Activated CD4-positive, CD25-positive, alpha-beta regulatory T cell treated with anti-CD3 and anti-CD28 coated beads, Interleukin-2, amount 50 U/mL, for 16 hours (primary cell): ENCODE measurements at places on chromosomes 12 and 14.

DNA sequence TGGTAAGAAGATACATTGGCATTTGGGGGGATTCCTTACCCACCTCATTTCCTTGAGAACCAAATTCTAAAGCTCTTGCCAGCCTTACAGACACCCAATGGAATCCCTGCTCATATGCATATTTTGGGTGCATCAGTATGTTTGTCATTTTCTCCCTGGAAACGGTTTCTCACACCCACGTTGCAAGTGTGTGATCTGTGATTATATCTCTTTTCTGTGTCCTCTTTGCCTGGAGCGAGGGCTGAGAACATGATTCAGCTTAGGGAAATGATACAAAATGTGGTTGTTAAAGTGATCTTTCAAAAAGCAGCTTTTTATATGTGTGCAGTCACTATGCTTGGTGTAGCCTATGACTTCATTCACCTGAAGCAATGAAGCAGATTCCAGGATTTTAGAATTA lies 52.0 kb downstream of the KCNMB4 start:
- DNase-seq, result no peak

GRCh38 chr12:99130808-99131553 lies 485.9 kb downstream of the APAF1 start:
- DNase-seq, result no peak

- no peak for DNase-seq
Observed at GRCh38 chr12:12466157-12466556, 96.5 kb downstream of the DUSP16 start.

DNA sequence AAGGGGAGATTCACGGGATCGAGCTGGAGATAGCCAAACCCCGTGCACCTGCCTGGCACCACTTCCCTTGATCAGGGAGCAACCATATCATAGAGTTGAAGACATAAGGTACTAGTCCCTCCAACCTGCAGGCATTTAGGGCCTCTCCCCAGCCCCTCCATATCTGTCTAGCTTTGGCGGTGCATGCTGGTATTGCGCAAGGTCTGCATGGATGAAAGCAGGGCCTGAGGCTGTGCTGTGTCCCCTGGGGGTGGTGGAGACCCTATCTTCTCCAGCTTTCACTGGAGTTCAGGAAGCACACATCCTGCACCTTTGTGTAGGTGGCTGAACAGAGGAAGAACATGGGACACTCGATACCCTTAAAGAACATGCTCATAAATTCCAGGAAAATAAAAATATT lies 46.9 kb downstream of the KCTD10 start:
- DNase-seq, result no peak

DNA sequence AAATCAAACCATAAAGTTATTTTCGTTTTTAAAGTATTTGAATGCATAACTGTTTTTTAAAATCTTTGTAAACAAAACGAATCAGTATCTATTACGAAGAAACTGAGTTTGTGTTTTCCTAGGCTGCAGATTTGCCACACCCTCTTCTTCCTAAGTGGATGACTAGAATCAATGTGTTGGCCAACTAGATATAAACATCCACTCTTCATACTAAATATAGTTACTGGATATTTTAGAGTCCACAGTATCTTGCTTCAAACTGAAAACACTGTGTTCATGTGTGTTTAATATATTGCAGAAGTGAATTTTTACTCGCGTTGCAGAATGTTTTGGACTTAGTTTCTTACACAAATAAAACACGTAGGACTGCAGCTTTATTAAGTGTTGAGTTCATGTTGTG lies 63.2 kb downstream of the KLHL28 start:
- no peak for DNase-seq

GRCh38 chr14:52553002-52553670 lies 500 bp downstream of the GPR137C start:
- no peak for DNase-seq

GRCh38 chr14:72515779-72516770 lies 377.8 kb downstream of the DPF3 start:
- DNase-seq, result no peak

GRCh38 chr12:106753526-106753925 lies 21.0 kb upstream of the RIC8B start:
- no peak for DNase-seq

DNA sequence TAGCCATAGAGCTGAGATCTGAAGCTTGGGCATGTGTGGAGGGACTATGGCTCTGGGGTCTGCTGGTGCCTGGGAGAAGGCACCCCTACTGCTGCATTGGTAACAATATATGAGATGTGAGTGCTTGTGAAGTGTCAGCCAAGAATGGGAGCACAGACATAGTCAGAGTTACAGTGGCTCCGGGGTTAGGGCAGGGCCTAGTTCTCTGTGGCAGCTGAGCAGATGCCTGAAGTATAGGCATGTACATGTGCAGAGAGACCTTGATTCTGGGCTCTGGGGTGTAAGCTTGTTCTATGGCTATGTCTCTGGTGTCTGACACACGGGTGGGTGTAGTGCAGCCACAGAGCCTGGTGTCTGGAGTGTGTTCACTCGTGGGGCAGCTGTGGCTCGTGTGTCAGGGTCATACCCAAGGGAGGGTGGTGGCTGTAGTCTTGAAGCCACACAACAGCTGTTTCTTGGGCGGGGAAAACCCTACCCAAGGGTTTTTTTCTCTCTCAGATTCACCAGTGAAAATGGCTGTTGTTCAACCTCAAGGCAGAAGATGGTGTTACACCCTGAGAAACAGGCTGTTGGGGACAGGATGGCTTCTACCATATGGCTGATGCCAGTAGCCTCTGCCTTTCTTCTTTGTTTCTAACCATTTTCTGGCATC lies 11.9 kb upstream of the TCL1A start:
- DNase-seq, result no peak

GRCh38 chr12:115060477-115061168 lies 376.6 kb upstream of the TBX3 start:
- DNase-seq, result no peak

DNA sequence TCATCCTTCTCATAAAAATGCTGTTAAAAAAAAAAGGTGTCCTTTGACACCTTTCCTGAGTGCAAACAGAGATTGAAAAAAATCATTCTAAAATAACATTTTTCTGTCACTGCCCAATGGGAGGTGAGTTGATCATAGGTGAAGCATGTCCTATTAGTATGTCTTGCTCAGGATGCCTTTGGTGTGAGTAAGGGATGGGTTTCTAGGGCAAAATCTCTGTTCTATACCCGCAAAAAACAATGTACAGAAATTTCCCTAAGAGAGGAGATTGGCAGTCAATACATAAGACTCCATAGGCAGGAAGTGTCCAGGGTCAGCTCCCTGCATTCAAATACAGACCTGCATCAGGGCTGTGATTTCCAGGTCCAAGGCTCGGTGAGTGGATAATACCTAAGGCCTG lies 195.2 kb downstream of the DAD1 start:
- no peak for DNase-seq

GRCh38 chr14:99968941-99969340 lies 96.3 kb upstream of the EVL start:
- DNase-seq, result no peak

- DNase-seq, result no peak
Observed at GRCh38 chr12:84641940-84642545, 270.6 kb downstream of the SLC6A15 start.

GRCh38 chr12:106747973-106748436 lies 26.5 kb upstream of the RIC8B start:
- no peak for DNase-seq

GRCh38 chr12:109029411-109029810 lies 8.5 kb upstream of the SVOP start:
- no peak for DNase-seq

- no peak for DNase-seq
Observed at GRCh38 chr14:104935026-104935650, 10.5 kb downstream of the PLD4 start.

- DNase-seq, result no peak
Observed at GRCh38 chr14:90495357-90496276, 98.8 kb downstream of the CALM1 start.

DNA sequence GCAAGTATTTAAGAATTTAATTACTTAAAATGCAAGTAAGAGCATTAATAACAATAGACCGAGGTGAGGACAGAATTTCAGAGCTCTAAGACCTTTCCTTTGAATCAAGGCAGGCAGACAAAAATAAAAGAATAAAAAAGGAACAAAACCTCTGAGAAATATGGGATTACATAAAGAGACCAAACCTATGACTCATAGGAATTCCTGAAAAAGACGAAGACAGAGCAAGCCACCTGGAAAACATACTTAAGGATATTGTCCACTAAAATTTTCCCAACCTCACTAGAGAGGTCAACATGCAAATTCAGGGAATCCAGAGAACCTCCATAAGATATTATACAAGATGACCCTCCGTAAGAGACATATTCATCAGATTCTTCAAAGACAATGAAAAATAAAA lies 325.1 kb downstream of the AEBP2 start:
- DNase-seq, result no peak

GRCh38 chr14:58640959-58641358 lies 3.2 kb downstream of the DACT1 start:
- no peak for DNase-seq

GRCh38 chr12:91178139-91178561 lies 4.5 kb downstream of the DCN start:
- DNase-seq, result no peak

DNA sequence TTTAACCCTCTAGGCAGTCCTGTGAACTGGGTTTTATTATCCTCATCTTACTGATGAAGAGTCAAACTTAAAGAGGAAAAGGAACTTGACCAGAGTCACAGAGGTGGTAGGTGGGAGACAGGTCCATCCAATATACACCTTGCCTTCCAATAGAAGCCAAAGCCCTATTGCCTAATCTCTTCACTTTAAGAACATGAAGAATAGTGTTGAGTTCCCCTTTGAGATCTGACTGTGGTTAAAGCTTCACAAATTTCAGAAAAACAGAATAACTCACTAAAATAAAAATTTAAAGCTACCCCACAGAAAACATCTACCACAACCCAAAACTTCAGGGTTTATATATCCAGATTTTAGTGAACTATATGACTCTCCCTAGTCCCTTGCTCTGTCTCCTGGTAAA lies 115.4 kb downstream of the ETV6 start:
- no peak for DNase-seq

DNA sequence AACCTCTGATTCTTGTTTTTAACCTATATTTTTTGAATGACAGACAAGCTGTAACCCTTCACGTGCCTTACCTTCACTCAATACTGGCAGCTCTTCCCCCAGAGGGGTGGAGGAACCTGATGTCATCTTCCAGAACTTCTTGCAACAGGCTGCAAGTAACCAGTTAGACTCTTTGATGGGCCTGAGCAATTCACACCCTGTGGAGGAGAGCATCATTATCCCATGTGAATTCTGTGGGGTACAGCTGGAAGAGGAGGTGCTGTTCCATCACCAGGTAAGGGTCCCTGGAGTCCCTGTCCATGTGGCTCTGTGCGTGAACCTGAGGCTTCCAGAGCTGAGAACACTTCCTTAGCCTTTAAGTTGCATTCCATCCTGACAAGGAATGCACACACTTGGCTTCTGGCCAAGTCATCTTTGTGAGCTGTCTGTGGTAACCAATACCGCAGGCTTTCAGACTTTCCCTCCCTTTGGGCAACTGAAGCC lies 22.7 kb downstream of the TRAFD1 start:
- DNase-seq, result no peak

- DNase-seq, result no peak
Observed at GRCh38 chr14:92624764-92625163, 111.2 kb downstream of the RIN3 start.

GRCh38 chr12:108337235-108338223 lies 1.6 kb downstream of the CMKLR1 start:
- DNase-seq, result no peak

DNA sequence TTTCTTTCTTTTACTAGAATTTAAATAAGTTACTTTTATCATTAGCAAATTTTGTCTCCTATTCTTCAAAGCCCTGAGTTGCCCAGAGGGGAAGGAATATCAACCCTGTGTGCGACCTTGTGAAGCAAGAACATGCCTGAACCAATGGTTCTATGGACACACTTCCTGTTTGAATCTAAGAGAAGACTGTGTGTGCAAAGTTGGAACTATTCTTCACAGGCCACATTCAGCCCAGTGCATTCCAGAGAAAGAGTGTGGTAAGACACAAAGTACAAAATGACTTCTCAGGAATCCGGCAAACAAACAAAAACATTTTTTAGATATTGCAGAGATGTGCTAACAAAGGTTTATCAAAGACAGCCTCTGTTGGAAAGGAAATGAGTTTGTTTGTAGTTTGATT lies 90.8 kb upstream of the PTPRQ start:
- DNase-seq, result no peak

DNA sequence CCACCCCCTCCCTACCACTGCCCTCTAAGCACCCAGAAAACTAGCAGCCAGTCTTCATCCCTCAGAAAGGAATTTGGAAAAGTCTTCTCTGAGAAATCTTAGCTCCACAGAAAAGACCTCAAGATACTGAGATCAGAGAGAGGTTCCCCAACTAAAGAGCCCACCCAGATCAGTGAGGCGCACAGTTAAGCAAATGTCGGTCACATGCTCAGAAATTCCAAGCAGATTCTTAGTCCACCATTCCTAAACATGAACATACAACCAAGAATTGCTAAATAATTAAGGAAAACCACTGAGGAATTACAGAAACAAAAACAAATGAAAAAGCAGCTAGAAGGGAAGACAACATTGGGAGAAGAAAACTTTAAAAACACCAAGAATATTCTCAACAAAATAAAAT lies 32.3 kb downstream of the MED13L start:
- DNase-seq, result no peak

DNA sequence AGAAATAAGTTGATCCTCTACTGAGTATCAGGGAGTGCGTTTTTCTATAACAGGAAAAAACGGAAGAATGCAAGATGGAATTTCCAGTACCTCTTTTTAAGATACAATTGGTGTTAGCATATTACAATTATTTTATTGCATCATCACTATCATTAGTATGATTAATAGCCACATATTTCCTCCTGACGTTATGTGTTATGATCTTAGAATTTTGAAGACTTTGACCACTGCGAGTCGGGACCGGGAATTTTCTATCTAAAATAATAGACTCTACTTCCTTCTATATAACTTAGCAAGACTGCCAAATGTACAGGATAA lies 679 bp upstream of the SAV1 start:
- no peak for DNase-seq

DNA sequence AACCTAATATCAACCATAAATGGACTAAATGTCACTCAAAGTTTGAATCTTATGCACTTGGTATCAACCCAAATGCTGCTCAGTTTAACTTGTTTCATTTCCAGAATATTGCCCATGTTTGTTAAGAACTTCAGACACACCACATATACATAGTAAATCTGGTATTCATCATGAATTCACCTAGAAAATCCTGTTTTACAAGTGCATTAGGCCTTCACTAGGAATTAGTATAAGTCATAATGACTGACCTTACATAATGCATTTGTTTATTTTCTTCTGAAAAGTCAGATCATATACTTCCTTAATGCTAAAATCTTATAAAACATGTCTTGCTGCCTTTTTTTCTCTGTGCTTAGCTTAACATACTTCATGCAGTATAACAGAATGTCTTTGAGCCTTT lies 66.1 kb downstream of the ABCD2 start:
- DNase-seq, result no peak

DNA sequence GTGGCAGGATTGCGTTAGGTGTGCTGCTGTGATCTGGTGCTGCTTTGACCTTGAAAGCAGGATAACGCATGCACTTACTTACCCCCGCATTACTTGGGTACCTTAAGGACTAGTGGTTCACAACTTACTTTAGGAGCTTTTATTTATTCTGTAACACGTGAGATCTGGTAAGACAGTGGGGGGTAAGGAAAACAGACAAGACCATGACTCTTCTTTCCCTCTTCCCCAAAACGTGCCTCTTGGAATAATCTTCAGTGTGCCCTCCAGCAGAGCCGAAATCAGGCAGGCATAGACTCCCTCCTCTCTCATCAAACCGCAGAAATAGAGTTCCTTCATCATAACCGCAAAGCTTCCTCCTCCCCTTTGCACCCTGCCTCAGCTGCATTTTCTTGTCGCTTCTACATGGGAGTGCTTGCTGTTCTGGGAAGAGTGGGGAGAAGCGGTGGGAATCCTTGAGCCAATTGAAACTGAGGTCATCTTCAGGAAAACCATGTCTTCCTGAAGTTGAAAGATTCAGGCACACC lies 43.4 kb downstream of the RAD52 start:
- no peak for DNase-seq
